Stimulated activated CD4-positive, alpha-beta T cell treated with anti-CD3 and anti-CD28 coated beads, Interleukin-1b, Interleukin-23, amount 100 ng/mL, for 1 hour (primary cell): ENCODE measurements at places on chromosomes 12 and 14.

GRCh38 chr12:116540622-116541152, 18.5 kb upstream of the MAP1LC3B2 start:
- no peak for DNase-seq

GRCh38 chr14:74133833-74134481, 49.2 kb downstream of the LIN52 start:
- DNase-seq, result no peak

GRCh38 chr14:61630399-61631044, 64.8 kb upstream of the HIF1A start:
- no peak for DNase-seq

DNA sequence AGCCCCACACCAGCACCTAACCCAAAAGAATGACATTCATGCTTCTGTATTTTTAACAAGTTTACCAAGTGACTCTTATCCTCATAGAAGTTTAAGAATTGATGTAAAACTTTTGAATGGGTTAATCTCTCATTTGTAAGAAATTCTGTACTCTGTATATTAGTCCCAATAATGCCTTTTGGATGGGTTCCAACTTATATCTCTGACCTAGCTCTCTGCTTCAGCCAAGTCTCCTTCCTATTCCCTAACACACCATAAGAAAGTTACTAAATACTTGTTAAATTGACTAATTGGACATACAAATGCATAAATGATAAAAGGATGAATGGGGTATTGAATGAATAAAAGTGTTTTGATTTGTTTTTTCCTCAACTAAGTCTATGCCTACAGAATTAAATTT, 557.3 kb downstream of the TMTC2 start:
- no peak for DNase-seq

DNA sequence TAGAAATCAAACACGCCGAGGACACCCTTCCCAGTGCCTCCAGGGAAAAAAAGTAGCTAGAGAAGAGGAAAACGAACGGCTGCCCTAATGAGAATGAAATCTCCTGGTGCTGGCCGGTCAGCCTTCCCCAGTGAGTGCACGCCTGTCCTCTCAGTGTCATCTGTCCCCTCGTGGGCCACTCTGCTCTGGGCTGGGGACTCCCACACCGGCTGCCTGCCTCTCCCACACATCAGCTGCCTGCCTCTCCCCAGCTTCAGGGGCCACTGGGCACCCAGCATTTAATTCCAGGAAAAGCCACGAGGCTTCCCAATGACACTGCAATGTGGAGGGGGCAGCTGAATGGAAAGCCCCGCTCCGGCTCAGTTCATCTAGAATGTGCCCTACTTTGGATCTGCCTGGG, 59.0 kb downstream of the CCDC85C start:
- no peak for DNase-seq
